ENCODE measurements at places on chromosomes 7 and 10.

GRCh38 chr7:65409363-65409762 is 35.7 kb downstream of the ZNF92 start:
- DNase-seq = no peak

- no peak for DNase-seq
These were observed 291.1 kb upstream of the LYZL1 start for GRCh38 chr10:28997734-28998133.

- no peak for DNase-seq
These were observed 118.1 kb downstream of the INHBA start for GRCh38 chr7:41584746-41585145.

DNA sequence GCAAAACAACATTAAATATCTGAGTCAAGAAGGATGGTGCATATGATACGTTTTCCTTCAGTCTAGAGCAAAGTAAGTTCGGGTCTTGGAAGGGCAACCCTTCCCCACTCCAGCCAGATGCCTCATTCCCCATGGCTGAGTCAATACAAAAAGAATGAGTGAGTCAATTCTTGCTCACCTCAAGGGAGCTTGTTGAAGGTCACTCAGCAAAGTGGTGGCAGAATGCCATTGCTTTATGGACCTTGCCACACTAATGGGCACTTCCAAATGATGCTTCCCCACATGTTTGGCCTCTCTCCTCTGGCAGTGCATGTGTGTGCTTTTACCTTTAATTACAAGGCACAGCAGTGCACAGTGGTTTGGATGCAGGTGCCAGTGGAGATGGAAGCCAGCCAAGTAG is 296.5 kb downstream of the SORCS3 start:
- no peak for DNase-seq

DNA sequence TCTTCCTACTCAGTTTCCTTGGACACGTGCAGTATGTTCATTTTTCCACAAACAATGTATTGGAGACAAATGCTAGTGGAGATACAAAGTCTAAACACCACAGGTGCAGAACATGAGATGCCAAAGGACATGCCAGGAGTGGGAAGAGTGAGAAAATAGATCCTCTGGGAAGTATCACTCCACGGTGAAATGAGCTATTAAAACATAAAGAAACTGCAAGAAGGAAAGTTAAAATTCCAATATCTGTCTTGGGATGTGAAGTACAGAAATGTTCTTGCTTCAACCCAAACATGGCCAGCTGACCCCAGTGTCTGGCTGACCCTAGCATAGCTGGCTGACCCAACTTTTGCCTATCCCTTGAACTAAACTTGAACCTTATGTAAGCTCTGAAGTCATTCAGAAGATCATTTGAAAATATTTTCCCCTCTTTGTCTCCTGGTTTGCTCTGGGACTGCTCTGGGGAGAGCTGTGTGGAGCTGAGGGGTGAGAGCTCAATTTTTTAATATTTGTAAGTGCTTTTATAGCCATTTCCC is 59.5 kb downstream of the FZD1 start:
- DNase-seq = no peak

GRCh38 chr7:129986600-129986999 is 33.8 kb upstream of the UBE2H start:
- DNase-seq = no peak

- DNase-seq = peak; percentile 45
These were observed 91.7 kb downstream of the SLC39A12 start for GRCh38 chr10:18043148-18044006.

DNA sequence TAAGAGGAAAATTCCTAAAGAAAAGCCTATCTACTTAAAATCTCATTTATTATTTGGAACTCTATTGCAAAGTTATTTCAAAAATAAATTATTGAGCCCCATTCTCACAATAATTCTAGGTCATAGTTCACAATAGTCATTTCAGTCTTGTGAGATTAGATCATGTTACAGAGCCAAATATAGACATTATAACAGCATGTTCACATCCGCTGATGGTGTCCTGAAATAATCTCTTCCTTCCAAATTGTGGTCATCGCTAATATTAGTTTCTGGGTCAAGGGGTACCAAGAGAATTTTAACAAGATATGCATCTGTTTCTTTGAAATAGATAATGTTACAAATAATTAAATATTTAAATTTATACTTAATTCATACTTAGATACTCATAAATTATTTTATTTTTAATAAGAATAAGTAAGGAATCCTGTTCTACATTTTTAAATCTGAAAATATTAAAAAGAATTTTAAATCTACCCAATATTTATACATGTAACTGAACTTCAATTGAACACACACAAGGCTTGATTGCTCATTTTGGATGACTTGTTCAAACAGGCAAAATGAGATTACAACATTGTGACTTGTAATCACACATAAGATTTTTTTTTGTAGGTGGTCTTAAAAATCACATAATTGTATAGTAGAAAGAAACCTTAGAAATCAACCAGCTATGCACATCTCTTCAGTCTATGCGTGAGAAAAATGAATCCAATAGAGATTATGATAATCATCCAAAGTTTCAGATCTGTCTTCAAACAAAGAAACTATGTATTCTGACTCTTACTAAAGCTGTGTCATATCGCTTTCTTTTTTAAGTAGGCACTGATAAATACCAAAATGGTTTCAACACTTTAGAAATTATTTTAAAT is 13.1 kb downstream of the GNAT3 start:
- DNase-seq = peak; percentile 65

- peak; percentile 98 for DNase-seq
These were observed 70.1 kb downstream of the AMZ1 start for GRCh38 chr7:2757904-2758672.

DNA sequence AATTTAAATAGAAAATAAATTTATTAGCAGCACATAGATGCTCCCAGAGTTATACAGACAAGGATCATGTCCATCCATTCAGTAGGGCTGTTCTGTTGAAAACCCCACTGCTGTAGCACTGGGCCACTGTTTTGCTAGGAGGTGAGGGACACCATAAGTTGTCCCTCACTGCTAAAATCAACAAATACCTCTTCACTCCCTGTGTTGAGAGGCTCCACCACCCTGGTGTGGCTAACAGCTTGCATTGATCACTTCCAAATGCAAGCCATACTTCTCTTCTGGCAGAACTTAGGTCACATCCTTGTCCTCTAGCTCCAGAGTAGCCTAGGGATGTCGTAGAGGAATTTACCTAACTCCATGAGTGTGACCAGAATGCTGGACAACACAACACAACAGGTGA is 55.4 kb downstream of the MDFIC start:
- DNase-seq = no peak

- peak; percentile 22 for DNase-seq
These were observed 613 bp downstream of the MAPK8 start for GRCh38 chr10:48306870-48307710.

- peak; percentile 47 for DNase-seq
These were observed 41.5 kb upstream of the SLC39A12 start for GRCh38 chr10:17910125-17910789.

- no peak for DNase-seq
These were observed 176.5 kb downstream of the SUGCT start for GRCh38 chr7:40311307-40311706.

DNA sequence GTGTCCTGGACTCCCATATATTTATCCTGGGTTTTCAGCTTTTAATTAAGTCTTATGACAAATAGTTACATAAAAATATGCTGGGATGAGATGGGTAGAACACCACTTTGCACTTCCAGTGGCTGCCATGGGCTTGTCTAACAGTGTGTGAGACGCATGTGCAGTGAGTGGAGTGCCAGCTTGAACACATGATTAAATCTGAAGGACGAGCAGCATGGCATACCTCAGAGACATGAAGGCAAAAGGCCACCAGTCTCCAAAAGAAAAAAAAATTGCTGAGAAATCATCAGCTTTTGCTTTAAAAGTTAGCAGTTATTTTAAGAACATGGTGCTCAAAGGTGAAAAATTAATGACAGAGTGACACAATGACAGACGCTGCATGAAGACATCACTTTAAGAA is 139.0 kb upstream of the ADCY1 start:
- DNase-seq = no peak

DNA sequence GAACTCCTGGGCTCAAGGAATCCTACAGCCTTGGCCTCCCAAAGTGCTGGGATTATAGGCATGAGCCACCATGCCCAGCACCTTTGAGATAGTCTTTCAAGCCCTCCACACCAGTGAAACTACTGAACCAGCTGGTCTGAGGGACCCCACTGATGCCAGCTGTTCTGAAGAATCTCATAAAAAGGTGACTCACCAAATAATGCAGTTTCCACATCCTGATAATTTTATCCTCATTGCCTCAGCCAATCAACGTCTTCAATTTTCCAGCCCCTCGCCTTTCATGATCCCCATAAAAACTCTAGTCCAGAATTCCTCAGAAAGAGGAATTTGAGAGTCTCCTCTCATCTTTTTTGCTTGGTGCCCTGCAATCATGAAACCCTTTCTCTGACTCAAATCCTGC is 1691.6 kb upstream of the LRRTM3 start:
- DNase-seq = no peak

DNA sequence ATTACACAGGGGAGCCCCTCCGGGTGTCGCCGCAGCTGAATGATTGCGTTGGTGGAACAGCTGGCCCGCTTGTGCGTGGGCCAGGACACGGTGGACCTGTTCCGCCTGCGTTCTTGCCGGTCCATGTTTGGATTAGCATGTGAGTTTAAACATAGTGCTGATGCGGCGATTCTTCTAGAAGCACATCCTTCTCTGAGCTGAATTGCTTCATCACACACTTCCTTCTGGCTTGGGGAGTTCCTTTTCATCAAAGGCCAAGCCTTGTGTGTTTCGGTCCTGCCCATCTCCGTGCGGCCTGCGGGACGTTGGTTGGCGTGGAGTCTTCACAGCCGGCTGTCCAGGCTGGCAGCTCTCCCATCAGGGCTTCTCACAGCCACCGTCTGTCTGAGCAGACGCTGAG is 45.5 kb upstream of the SLC29A4 start:
- DNase-seq = no peak

DNA sequence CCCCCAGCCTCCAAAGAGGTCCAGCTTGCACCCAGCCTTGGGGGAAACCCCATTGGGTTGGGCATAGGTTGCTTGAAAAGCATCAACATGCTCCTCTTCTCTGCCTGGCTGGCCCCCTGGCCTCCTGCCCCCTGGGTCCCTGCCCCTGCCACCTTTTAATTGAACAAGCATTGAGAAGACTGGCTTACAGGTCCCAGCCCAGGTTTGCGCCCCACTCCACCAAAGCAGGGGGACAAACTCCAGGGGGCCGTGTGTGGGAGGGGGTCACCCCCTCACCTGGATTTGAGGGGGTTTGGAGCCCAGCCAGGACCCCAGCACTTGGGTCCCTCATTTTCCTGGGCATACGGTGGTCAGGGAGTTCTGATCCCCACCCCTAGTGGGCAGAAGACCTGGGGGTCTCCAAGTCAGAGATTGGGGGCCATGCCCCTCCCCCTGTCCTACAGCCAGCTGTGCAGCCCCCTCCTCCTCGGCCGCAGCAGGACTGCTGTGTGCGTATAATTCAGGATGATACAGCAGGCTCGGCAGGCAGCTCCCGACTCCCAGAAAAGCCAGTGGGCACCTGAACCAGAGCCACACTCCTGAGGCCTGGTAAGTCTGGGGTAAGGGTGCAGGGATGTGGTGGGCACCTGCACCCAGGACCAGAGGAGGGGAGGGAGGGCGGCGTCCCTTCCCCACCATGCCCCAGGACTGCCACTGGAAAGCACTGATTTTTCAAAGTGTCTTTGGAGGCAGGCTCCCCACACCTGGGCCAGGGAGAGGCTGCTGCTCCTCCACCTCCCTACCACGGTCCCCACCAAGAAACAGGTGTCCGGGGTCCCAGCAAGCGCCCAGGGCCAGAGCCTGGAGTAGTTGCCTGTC is 1.7 kb downstream of the ELFN1 start:
- DNase-seq = no peak

DNA sequence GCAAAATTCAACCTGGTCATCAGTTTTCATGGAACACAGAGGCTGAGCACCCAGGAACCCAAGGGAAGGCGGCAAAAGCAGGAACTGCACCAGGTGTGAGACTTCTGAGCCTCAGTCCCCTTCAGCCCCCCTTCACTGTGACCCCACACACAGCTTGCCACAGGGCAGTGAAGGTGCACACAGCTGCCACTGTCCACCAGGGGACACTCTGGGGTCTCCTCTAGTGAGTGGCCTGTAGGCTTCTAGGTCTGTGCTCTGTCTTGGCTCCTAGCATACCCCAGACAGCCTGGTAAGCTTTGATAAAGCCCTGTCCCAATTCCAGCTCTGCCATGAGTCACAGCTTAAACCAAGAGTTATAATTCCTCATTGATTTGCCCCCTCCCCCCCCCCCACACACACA is 12.1 kb downstream of the KCNH2 start:
- DNase-seq = no peak

DNA sequence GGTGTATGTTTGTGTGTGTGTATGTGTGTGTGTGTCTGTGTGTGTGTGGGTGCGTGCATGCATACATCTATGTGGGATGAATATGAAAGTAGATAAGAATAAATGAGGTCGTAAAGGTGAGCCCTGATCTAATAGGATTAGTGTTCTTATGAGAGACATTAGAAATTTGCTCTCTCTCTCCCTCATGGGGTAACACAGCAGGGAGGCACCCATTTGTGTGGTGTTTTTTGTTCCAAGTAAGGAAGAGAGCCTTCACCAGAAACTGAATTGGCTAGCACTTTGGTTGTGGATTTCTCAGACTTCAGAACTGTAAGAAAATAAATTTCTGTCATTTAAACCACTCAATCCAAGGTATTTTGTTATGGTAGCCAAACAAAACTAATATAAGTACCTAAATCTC is 353.7 kb upstream of the CHRM2 start:
- DNase-seq = no peak

DNA sequence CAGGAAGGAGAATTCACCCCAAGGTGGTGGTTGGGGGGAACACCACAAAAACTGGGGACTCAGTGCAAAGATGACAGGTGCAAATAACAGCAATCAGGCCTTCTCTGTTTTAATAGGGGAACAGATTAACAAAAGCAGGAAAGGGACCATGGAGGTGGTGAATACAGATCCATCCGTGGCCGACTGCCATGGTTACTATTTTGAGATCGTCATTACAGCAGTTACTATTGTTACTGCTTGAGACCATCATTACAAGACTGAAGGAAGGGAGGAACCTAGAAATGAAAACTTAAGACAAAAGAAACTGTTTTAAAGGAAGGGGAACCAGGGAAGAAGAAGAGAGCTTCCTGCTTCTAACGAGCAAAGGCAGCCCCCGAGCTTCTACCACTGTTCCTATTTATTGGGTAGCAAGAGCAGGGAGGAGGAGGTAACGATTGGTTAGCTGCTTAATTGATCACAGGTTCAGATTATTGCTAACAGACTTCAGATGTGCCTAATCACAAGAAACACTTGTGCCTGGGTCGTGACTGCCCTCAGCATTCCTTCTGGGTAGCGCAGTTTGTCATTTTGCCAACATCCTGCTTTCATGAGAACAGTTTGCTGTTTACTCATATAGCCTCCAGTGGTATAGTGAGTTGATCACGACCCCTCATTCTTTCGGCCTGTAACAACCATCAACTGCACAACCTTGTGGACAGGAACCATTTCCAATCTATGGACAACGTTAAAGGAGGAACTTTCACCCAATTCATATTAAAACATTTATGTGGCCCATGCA is 216.3 kb downstream of the CHCHD3 start:
- peak; percentile 72 for DNase-seq

DNA sequence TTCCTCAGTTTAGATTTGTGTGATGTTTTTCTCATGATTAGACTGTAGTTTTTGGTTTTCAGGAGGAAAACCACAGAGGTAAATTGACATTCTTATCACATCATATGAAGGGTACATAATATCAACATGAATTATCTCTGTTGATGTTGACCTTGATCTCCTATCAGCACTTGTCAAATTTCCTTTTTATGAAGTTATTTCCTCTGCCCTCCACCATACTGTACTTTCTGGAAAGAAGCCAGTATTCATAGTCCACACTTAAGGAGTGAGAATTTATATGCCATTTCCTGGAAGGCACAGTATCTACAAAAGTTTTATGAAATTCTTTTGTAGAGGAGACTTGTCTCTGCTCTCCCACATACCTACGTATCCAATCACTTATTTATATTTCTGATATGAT is 807.2 kb upstream of the MBL2 start:
- no peak for DNase-seq
